ENCODE measurements at places on chromosomes 12 and 14.

- DNase-seq, result no peak
Observed at GRCh38 chr12:4648104-4648500, 749 bp downstream of the AKAP3 start.

- no peak for DNase-seq
Observed at GRCh38 chr12:132229193-132229760, 85.0 kb downstream of the NOC4L start.

DNA sequence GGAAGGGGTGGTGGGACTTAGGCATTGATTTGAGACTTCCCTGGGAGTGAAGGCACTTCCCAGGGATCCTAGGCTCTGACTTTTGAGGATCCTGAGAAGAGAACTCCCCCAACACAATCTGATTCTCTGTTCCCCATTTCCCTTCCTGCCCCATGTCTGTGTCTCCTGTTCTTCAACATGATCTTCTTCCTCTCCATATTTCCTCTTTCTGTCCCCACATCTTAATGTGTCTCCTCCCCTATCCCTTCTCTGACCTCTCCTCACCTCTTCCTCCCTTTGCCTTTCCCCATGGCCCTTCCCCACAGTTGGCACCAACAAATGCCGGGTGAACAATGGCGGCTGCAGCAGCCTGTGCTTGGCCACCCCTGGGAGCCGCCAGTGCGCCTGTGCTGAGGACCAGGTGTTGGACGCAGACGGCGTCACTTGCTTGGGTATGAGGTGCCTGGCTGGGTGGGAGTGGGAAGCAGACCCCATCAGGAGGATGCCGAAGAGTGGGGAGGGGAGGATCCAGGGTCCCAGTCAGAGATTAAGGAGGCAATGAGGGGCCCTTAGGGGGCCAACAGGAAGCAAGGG lies 15.2 kb upstream of the LRP1-AS start:
- no peak for DNase-seq

- DNase-seq, result no peak
Observed at GRCh38 chr12:53195516-53196420, 11.3 kb downstream of the ITGB7 start.

GRCh38 chr14:68395604-68396003 lies 397.3 kb downstream of the ZFP36L1 start:
- no peak for DNase-seq

- DNase-seq, result no peak
Observed at GRCh38 chr12:15488481-15488880, 166.2 kb downstream of the PTPRO start.

DNA sequence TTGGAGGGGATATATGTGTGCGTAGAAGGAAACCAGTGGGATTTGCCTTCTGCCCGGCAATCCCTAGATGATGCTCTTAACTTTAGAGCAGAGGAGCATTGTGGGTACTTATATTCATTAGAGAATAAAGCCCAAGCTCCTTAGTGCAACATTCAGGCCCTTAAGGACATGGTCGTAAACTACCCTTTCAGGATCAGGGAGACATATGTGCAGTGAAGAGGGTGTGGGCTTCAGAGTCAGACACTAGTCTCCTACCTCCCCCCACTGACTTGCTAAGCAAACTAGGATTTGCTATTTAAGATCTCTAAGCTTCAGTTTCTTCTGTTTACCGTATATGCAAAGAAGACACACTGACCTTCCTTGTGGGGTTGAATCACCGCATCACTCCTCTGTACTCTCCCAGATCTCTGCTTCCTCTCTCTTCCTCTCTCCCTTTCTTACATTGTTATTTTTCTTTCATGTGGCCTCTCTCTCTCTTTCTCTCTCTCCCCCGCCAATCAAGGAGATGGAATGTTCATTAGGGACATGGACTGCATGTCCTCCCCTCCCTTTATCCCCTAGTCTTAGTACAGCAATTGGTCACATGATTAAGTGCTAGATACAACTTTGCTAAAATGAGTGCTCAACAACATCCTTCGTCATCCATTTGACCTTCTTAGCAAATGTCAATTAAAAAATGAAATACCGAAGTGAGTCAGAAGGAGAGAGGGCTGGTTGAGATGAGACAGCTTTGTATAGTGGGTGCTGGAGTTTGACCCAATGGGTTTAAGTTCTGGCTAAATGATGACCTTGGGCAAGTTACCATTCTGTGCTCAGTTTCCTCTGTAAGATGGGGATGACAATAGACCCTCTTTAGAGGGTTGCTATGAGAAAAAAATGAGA lies 91.7 kb downstream of the TMX1 start:
- no peak for DNase-seq

- DNase-seq, result no peak
Observed at GRCh38 chr12:93996321-93996720, 152.1 kb upstream of the PLXNC1 start.

DNA sequence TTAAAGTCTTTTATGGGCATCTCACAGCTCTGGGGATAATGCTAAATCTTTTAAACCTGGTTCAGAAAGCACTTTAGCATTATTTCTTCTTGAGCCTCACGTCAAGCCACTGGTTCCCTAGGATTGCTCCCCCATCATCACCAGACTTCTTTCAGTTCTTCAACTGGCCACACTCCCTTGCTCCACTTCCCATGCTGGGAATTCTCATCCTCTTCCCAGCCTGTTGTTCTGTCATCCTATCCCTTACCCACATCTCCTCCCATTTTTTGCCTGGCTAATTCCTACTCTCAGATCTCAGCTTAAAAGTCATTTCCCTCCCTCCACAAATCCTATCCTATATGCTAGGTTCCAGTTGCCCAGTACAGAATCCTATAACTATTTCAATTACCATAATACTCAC lies 14.4 kb downstream of the FERMT2 start:
- DNase-seq, result no peak

DNA sequence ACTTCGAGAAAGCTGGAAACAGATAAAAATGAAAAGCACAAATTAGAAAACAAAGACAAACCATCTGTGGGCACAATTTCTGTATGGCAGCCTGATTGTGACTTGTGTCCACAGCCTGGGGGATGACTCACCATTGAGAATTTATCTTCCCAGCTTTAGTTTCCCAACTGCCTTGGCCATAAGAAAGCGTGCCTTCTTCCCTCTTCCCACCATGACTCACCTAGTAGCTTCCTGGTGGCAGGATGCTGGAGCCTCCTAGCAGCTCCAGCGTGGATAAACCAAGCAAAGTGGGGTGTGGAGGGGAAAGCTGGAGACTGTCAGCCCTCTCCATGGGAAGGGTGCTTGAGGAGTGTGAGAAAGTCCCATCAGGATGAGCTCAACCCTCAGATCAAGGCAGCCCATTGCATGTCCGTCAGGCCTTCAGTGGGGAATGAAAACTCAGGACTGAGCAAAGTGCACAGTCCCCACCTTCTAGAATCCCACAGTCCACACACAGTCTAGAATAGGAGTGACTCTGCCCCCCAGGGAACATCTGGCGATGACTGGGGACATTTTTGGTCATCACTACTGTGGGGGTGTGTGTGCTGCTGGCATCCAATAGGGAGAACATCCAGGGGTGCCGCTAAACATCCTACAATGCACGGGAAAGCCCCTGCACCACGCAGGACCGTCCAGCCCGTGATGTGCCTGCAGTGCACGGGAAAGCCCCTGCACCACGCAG lies 22.4 kb upstream of the SERPINA6 start:
- no peak for DNase-seq

DNA sequence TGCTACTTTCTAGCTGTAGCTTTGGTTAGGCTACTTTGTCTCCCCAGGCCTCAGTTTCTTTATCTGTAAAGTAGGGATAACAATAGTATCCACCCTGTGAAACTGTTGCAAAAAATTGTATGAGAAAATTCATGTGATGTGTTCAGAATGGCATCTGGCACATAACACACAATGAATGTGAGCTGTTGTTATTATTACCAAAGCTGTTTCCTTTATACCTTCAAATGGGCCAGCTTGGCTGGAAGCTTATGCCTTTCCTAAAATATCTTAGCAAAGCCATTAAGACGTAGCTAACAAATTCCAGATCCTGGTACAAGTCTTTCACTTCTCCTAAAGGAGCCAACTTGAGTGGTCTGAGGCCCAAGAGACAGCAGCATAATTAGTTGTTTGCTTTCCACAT lies 25.2 kb upstream of the MANSC4 start:
- DNase-seq, result no peak

GRCh38 chr12:97404543-97404942 lies 58.1 kb upstream of the RMST start:
- no peak for DNase-seq

- DNase-seq, result no peak
Observed at GRCh38 chr12:59500335-59500734, 95.5 kb upstream of the SLC16A7 start.

GRCh38 chr12:88036353-88036965 lies 7.3 kb upstream of the C12orf50 start:
- no peak for DNase-seq

DNA sequence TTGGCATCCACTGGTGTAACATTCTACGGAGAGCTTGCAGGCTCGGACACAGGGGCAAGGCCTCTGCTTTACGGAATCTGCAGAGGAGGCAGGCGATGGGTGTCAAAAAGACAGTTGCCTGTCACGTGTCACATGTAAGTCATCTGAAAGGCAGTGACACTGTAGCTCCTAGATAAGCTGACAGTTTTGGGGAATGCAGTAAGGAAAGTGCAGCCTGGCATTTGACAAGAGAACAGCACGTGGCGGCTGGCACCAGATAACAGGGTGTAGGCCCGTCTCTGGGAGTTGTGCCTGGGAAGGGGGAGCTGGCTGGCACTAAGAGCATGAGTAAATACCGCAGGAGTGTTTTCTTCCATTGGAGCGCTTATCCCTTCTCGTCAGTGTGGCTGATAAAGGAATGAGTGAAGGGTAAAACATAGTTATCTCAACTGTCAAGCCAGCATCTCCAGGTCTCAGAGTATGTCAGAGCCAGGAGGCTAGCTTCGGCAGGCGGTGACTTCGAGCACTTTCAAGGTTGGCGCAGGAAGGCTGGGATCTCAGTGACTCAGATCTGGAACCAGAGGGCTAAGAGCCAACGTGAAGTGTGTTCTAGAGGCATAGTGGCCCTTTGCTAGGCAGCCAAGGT lies 26.1 kb downstream of the ADCK1 start:
- DNase-seq, result no peak

GRCh38 chr14:85549697-85550096 lies 19.8 kb downstream of the FLRT2 start:
- DNase-seq, result no peak

DNA sequence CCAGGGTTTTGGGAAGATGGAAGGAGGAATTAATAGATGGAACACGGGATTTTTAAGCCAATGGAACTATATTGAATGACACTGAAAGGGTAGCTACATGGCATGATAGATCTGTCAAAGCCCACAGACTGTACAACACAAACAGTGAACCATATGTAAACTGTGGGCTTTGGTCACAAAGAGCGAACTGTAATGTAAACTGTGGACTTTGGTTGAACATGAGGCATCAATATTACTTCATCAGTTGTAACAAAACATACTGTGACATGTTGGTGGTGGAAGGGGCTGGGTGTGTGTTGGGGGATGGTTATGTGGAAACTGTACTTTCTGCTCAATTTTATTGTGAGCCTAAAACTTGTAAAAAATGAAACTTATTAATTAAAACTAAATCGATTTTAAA lies 210.6 kb upstream of the HMGA2 start:
- no peak for DNase-seq

GRCh38 chr12:66074561-66074960 lies 56.0 kb downstream of the LLPH start:
- DNase-seq, result no peak

GRCh38 chr12:100624571-100624970 lies 51.1 kb downstream of the GAS2L3 start:
- DNase-seq, result no peak

GRCh38 chr12:93059925-93060665 lies 131.0 kb upstream of the EEA1 start:
- no peak for DNase-seq

DNA sequence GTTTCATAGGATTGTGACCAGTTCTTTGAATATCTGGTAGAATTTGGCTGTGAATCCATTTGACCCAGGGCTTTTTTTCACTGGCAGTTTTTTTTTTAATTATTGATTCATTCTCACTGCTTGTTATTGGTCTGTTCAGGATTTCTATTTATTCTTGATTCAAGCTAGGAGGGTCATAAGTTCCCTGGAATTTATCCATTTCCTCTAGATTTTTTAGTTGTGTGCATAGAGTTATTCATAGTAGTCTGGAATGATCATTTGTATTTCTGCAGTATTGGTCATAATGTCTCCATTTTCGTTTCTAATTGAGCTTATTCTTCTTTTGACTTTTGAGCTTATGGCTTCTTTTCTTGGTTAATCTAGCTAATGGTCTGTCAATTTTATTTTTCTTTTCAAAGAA lies 291.6 kb downstream of the AKAP6 start:
- DNase-seq, result no peak

GRCh38 chr12:639566-639965 lies 23.7 kb downstream of the NINJ2 start:
- DNase-seq, result no peak

GRCh38 chr14:70731447-70732239 lies 77.7 kb downstream of the MAP3K9 start:
- DNase-seq, result no peak

DNA sequence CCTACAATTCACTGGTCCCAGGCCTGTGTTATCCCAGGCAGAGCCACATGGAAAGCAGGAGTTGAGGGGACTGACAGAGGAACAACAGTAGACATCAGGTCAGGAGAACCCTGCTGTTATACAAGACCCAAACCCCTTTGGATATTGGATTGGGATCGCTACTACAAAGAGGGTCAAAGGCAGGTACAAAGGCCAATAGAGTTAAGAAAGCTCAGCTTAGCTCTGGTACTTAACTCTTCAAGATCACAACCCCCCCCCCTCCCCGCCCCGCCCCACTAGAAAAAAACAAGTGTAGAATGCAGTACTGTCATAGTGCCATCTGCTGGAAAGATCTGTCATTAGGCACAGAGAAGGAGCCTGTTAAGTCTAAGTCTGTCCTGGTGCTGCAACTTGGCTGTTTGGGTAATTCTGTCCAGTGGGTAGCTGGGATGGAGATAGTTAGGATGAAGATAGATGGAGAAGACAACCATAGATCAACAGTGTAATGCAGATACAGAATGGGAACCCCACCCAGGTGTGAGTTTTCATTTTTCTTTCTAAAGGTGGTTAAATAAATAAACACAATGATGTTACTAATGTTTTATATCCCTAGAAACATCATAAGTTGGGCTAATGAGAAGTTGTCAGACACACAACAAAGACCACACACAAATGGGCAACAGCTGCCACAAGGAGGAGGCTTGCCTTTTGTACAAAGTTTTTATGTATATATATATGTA lies 17.2 kb downstream of the REM2 start:
- DNase-seq, result peak; percentile 48

DNA sequence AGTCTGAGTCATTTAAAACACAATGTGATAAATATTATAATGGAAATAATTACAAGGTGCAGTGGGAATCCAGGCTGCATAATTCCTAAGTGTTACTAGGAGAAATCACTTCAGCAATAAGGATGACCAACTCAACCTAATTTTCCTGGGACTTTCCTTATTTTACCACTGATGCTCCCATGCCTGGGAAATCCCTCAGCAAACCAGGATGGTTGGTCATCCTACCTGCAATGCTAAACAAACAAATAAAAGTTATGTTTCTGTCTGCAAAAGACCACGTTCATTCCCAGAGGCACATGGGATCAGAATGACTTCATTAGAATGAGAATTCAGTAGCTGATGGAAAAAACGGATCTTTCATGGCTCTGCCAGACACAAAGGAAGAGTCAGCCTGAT lies 130.8 kb upstream of the RAP1B start:
- DNase-seq, result no peak
